ENCODE measurements at places on chromosomes 11 and 22.

- DNase-seq, result no peak
Measured at GRCh38 chr11:12680246-12680939, 6.2 kb downstream of the TEAD1 start.

GRCh38 chr22:20111045-20111688, 4.7 kb upstream of the RANBP1 start:
- peak; percentile 36 for DNase-seq

DNA sequence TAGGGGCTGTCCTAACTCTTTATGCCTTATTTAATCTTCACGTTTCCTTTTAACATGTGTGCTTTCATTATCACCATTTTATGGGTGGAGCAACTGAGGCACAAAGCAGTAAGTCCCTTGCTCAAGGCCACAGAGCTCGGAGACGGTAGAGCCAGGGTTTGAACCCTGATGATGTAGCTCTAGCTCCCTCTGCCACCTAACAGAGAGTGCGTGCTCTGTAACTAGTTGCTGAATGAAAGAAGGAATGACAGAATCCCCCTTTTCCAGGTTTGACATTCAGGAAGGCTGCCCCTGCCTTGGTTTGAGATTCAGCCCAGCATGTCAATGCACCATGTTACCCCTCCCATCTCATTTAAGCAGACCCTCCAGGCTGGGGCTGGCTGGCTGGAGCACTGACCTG, 193.3 kb upstream of the NAV2 start:
- no peak for DNase-seq

- no peak for DNase-seq
Measured at GRCh38 chr22:49959782-49960158, 802 bp upstream of the PIM3 start.

GRCh38 chr22:27251563-27251962, 550.0 kb downstream of the MN1 start:
- DNase-seq, result no peak

DNA sequence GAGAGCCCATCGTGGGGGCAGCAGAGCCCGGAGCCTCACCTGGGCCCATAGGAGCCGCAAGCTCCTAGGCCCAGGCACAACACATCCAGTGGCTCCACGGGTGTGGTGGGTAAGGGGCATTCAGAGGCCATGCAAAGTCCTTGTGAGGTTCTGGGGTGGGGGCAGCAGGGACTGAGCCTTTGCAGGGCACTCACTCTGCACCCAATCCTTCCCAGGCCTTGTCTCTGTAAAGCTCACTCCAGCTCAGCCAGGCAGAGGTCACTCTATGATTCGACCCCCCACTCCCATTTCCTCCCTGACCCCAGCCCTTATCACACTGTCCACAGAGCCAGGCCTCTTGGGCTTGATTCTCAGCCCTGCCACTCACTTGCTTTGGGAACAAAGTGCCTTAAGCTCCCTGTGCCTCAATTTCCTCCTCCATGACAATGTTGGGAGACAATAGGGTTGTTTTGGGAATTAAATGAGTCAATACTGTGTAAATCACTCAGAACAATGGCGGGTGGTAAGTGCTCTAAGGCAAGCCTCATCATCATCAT, 46.6 kb downstream of the LRRC32 start:
- no peak for DNase-seq

DNA sequence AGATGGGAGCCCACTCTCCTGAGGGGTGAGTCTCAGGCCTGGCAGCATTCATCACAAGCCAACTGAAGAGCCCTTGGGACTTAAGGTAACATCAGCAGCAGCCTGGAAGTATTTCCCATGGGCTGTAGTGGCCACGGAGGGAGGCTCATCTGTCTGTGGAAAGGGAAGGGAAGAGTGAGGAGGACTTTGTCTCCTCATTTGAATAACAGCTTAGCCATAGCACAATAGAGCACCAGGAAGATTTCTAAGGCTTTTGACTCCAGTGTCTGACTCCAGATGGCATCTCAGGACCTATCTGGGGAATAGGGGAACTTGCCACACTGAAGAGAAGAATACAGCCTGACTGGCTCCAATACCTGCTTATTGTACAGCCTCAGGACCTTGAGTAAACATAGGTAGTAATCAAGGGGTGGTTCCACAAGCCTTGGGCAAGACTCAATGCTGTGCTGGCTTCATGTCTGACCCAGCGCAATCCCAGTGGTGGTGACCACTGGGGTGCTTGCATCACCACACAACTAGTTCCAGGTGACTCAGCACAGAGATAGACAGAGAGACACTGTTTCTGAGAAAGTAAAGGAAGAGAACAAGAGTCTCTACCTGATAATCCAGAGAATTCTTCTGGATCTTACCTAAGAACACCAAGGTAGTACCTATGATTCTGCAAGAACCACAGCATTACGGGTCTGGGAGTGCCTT, 510.5 kb upstream of the CCDC179 start:
- no peak for DNase-seq

- no peak for DNase-seq
Measured at GRCh38 chr11:133347988-133348387, 184.3 kb downstream of the OPCML start.

GRCh38 chr22:33780531-33781136, 139.6 kb downstream of the LARGE1 start:
- no peak for DNase-seq

GRCh38 chr11:70129051-70129592, 51.0 kb downstream of the ANO1 start:
- DNase-seq, result no peak

DNA sequence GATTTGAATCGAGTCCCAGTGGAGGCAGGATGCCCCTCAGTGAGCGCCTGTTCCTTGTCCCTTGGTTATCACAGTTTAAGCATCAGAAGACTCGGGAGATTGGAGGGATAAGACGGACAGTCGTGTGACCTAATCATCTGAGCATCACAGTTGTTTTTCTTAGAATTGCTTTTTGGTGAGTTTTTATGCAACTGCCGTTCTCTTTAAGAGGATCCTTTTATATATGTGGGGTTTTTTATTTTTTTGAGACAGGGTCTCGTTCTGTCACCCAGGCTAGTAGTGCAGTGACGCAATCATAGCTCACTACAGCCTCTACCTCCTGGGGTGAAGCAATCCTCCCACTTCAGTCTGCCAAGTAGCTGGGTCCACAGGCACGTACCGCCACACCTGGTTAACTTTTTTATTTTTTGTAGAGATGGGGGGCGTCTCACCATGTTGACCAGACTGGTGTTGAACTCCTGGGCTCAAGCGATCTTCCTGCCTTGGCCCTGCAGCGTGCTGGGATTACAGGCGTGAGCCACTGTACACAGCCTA, 16.5 kb downstream of the NUP50 start:
- no peak for DNase-seq

GRCh38 chr22:31953261-31953660, 8.9 kb downstream of the YWHAH start:
- DNase-seq, result no peak

DNA sequence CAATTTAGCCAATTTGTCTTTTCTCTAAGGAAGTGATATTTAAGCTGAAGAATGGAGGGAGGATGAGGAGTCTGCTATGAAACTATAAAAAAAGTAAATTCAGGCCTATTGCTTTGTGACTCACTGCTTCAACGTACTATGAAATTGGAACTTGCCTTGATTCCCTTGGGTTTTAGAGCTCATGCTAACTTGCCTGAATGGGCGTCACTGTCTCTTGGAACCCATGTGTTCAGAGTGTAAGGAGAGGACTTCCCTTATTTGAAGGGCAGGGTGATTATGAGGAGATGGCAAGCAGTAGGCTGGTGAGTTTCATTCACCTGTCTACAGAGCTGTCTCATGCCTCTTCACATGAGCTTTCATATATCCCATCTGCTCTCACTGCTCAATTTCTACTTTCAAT, 28.7 kb upstream of the WT1 start:
- no peak for DNase-seq

- no peak for DNase-seq
Measured at GRCh38 chr11:110491577-110492320, 62.0 kb downstream of the FDX1 start.

GRCh38 chr11:31664954-31665353, 146.2 kb downstream of the PAX6 start:
- no peak for DNase-seq

- DNase-seq, result no peak
Measured at GRCh38 chr11:97610000-97610399, 1220.2 kb downstream of the JRKL start.

DNA sequence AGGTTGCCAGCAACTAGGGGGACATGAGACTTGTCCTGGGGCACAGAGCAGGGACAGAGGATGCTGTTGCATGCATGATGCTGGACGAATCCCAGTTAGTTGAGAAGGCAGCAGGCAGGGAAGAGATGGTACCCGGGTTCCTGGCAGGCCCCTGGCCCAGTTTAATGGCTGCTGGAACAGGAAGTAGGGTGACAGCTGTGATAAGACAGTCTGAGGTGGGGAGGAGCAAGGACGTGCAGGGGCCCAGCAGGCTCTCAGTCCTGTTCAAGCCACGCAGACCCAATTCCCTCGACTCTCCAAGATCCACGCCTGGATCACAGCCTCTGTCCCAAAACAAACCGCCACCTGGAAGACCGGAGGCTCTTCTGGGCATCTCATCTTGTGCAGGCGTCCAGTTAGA, 32.0 kb downstream of the LRRC10B start:
- DNase-seq, result no peak

GRCh38 chr11:1487091-1487850, 692 bp upstream of the MOB2 start:
- no peak for DNase-seq

DNA sequence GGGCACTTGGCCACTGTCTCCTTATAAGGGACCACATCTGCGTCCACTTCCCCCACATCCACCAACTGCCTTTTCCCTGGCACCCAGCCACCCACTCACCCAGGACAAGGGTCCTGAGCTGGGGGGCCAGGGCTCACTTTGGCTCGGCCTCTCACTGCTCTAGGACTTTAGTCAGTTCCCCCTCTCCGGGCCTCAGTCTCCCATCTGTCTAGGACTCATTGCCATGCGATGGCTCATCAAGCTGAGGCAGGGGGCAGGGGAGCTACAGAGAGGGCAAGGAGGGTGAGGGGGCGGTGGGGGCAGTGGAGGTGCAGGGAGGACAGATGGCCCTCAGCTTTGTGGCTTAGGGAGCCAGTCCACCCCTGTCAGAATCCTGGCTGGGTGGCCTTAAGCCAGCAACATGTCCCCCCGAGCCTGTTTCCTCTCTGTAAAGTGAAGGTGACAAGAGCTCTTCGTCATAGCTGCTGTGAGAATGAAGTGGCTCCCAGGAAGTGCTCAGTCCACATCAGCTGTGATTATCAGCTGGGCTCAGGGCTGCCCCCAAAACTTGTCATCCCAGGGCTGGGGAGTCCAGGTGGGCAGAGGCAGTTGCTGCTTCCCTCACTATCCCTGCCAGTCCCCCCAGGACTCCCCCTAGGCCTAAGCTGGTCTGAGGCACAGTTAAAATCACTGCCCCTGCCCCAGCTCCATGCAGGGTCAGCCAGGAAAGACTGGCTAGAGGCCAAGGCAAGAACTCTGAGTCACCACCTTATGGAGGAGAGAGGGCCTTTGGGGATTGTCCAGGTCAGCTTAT, 14.9 kb downstream of the RAC2 start:
- no peak for DNase-seq

GRCh38 chr11:73205661-73206343, 12.3 kb upstream of the P2RY2 start:
- DNase-seq, result no peak

- peak; percentile 40 for DNase-seq
Measured at GRCh38 chr22:35842954-35843353, 125.3 kb downstream of the APOL5 start.

Measured in suppressor macrophage (primary cell).